ENCODE measurements at places on chromosomes 2 and 18. TPM values are rescaled to one million over a fixed set of nuclear protein-coding genes. Genes with fewer than 3 reads are reported as not detected.

GRCh38 chr2:238505119-238505891 lies 78.6 kb downstream of the ASB1 start:
- H3K27ac ChIP-seq: no peak overlapping the region
- no peaks in the 10 kb centered on the region for H3K4me1 ChIP-seq
- no peaks in the 10 kb centered on the region for H3K36me3 ChIP-seq
- DNase-seq: no peak
- H3K27me3 ChIP-seq: no peaks in the 10 kb centered on the region

GRCh38 chr2:111685342-111685741 lies 198.7 kb downstream of the ANAPC1 start:
- no peaks in the 10 kb centered on the region for H3K4me1 ChIP-seq
- H3K27ac ChIP-seq: no peak overlapping the region

DNA sequence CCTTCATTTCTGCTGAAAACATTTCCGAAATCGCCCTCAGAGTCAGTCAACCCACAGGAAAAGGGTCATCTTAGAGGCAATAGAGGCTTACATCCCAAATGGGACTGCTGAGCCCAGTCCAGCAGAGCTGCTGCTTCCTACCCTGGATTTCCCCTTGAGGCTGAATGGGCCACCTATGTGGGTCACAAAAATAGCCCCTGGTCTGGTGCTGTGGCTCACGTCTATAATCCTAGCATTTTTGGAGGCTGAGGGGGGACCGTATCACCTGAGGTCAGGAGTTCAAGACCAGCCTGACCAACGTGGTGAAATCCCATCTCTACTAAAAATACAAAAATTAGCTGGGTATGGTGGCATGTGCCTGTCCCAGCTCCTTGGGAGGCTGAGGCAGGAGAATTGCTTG lies 49.3 kb downstream of the ADNP2 start:
- H3K27ac ChIP-seq: no peak overlapping the region
- no peaks in the 10 kb centered on the region for H3K36me3 ChIP-seq
- DNase-seq: no peak
- no peaks in the 10 kb centered on the region for H3K27me3 ChIP-seq
- H3K4me1 ChIP-seq: no peaks in the 10 kb centered on the region
- no peak overlapping the region for H3K4me3 ChIP-seq

DNA sequence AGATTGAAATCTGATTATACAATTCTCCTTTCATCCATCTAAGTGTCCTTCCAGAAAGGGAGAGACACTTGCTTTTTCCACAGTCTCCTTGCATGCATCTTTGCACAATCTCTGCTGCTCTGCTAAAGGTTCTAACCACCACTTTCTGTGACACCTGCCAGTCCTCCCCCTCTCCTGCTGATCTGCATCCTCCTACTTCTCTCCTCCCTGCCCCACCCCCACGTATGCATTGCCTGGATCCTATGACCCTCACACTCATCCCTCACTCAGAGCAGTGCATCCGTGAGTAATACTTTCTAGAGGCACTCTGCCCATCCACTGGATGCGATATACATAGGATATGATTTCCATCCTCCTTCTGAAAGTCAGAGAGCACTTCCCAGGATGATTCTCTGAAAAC lies 27.7 kb upstream of the TRAPPC8 start:
- no peaks in the 10 kb centered on the region for H3K4me1 ChIP-seq
- no peaks in the 10 kb centered on the region for H3K36me3 ChIP-seq
- no peak overlapping the region for H3K27ac ChIP-seq
- H3K27me3 ChIP-seq: no peaks in the 10 kb centered on the region
- H3K4me3 ChIP-seq: no peak overlapping the region

The EFR3B gene
- 1.3 TPM for total RNA-seq

DNA sequence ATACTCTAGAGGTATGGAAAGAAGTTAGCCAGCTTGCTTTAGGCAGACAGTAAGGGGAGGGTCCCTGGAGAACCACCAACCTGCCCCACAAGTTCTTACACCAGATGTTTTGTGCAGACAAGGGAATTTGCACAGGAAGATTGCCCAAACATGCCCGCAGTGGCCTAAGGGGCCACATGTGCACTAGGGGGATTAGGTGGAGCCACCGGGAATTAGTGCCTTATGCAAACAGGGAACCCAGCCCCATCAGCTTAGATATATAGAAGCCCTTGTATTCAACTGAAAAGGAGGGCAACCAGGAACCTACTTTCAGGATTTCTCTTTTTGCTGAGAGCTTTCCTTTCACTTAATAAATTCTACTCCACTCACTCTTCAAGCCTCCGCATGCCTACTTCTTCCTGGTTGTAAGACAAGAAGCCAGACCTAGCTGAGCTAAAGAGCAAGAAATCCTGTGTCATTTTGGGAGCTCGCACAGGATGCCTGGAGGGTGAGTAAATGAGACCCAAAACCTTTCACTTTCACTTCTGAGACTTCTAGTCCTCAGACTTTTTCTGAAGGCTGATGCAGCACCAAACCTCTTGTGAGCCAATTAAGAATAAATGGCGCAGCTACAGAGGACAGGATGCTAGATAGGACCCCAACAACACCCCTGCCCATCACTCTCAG lies 146.3 kb downstream of the GCA start:
- H3K27me3 ChIP-seq: no peaks in the 10 kb centered on the region
- DNase-seq: no peak
- H3K27ac ChIP-seq: no peak overlapping the region
- H3K36me3 ChIP-seq: no peaks in the 10 kb centered on the region
- H3K4me3 ChIP-seq: no peak overlapping the region
- no peaks in the 10 kb centered on the region for H3K4me1 ChIP-seq
